Activated gamma-delta T cell treated with anti-CD3 and anti-CD28 coated beads, Interleukin-2, amount 50 U/mL, for 16 hours (primary cell): ENCODE measurements at places on chromosomes 1 and 21.

DNA sequence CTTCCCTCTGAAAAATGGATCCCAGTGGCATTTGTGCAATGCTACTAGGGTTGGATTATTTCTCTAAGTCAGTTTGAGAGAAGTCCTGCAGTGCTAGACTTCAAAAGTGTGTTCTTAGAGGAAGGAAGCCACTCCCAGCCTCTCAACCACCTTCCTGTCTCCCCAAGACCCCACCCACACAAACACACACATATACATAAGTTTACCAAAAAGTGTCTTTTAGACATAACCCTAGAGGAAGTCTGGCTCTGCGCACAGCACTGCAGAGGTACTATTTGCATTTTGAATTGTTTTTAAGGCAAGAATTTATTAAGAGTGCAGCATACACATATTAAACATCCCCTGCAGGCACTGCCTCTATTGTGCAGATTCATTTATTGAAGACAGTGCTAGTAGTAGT is 127.3 kb downstream of the HHIPL2 start:
- no peak for DNase-seq

GRCh38 chr1:180912211-180912800 is 391 bp upstream of the KIAA1614 start:
- no peak for DNase-seq

DNA sequence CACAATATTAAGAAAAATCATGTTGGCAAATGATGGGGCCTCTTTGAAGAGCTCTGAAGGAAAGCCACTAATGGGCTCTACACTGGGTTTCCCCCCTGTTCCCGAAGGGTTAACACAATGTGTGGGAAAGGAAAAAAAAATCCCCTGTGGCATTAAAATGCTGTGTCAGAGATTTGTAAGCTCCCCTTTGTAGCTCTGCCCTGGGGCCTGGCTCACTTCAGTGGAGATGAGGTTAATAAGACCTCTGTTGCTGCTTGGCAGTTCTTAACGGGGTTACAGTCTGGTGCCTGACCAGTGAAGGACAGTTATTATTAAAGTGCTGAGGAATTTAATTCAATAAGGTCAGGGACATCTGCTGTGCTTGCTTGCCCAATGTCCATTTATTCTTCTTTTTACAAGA is 129.7 kb upstream of the UBE2U start:
- DNase-seq = no peak

DNA sequence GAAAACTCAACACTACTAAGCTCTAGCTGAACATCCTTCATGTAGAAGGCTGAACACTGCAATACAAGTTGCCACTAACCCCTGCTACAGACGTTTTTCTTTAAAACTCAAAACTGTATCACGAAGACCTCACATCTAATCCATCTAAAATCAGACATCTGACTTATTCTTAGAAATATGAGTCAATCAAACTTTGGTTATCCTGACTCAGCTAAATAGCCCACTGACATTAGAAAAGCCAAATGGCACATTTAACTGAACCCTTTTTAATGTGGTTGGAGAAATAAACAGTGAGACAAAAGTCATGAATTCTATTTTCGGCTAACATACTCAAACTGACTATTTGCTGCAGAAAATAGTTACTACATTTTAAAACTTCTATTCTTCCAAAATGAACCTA is 35.6 kb downstream of the WLS start:
- DNase-seq = no peak

- no peak for DNase-seq
These were observed 134.2 kb upstream of the HP1BP3 start for GRCh38 chr1:20921285-20921684.

GRCh38 chr1:40915581-40915980 is 53.4 kb upstream of the CITED4 start:
- no peak for DNase-seq

DNA sequence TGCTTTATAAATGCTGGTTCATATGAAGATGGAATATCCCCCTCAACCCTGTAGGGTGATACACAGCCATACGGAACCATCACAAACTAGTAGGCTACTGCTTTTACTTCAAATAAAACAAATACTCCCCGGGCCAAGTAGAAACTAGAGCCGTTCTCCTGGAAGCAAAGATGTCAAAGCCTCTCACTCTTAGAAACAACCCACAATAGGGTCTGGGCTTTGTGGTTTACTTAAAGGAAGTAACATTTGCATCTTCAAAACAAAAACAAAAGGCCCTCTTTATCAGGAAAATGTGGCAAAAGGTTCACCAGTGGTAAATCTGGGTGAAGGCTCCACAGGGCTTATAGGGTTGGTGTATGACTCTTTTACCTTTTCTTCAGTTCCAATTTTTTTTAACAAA is 49.8 kb downstream of the HLCS start:
- DNase-seq = no peak

DNA sequence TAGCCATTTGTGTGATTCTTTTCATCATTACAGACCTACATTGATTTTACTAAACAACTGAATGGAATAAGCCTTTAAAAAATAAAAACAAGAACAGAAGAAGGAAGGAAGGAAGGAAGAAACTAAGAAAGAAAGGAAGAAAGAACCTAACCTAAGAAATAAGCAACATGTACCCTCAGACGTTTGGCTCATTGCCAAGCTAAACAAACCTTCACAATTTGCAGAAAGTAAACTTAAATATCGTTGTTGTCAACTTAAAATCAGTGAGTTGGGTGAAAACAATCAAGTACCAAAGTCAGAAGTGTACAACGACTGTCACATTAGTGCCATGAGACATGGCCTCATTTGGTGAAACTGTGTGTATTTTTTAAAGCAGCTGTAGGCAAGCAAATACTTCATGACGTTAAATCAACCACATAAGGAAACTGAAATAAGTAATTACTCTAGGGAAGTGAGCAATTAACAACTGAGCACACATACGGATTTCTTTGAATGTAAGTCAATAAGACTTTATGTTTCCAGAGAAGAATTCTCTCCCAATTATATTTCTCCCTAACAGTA is 313.1 kb upstream of the TMPRSS15 start:
- DNase-seq = no peak

- no peak for DNase-seq
These were observed 357.8 kb upstream of the SGIP1 start for GRCh38 chr1:66176012-66176715.

DNA sequence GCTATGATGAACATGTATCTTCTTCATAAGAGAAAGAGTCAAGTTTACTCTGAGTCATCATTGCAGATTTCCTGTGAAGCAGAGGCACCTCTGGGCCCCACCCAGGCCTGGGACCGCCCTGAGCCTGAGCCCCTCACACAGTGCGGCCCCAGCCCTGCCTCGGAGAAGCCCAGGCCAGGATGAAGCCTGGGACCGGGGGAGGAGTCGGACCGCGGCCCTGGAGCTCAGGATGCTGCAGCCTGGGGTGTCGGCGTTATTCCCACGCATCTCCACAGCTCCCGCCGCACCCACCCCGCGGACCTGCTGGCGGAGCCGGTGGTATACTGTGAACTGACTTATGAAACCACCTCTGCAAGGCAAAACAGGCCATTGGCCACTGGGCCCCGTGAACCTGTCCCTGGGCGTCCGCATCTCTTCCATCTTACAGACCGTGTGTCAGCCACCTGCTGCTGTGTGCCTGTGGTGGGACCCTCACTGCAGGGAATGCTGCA is 2.4 kb upstream of the COL6A1 start:
- DNase-seq = no peak

GRCh38 chr1:180911640-180912191 is 981 bp upstream of the KIAA1614 start:
- no peak for DNase-seq

DNA sequence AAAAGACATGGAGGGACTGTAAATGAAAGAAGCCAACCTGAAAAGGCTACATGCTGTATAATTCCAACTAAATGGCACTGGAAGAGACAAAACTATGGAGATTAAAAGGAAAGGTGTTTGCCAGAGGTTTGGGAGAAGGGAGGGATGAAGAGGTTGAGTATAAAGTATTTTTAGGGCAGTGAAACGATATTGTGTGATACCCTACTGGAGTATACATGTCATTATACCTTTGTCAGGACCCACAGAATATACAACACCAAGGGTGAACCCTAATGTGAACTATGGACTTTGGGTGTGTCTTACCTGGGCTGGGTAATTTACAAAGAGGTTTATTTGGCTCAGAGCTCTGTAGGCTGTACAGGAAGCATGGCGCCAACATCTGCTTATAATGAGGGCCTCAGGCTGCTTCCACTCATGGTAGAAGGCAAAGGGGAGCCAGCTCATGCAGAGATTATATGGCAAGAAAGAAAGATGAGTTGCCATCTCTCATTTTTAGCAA is 73.4 kb downstream of the CD2 start:
- no peak for DNase-seq

DNA sequence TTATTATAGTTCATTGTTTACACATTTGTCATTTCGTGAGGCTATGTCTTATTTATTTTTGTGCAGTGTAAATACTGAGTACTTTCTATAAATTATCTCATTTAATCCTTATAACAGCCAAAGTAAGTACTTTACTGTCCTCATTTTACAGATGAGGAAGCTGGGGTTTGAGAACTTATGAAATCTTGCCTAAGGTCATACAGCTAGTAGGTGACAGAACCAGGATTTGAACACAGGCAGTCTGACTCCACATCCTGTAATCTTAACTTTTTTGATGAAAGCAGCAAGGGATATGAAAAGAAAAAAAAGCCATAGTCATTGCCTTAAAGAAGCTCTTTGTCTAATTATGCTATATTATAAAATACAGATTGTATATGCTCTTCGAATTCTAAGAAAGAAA is 107.1 kb upstream of the BMP8A start:
- no peak for DNase-seq

- no peak for DNase-seq
These were observed 117.6 kb downstream of the WDR3 start for GRCh38 chr1:118047006-118047649.
